ENCODE measurements at places on chromosomes 4 and X.

GRCh38 chr4:47852136-47852535 is 14.3 kb upstream of the CORIN start:
- DNase-seq = no peak

DNA sequence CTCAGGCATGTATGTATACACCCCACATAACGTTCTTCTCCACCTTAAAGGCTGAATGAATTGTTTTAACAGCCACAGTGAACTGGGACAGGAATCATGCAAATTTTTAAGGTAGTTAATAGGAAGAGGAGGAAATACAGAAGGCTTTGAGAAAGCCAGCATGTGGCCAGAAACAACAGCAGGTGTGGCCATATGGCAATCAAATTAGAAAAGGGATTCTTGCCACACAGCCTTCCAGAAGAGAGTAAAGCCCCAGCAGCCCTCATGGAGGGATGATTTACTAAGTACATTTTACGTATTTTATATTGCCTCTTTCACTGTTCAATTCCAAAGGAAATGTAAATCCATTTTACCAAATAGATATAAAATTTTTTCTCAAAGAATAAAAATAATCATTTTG is 792.2 kb downstream of the ADGRL3 start:
- no peak for DNase-seq

DNA sequence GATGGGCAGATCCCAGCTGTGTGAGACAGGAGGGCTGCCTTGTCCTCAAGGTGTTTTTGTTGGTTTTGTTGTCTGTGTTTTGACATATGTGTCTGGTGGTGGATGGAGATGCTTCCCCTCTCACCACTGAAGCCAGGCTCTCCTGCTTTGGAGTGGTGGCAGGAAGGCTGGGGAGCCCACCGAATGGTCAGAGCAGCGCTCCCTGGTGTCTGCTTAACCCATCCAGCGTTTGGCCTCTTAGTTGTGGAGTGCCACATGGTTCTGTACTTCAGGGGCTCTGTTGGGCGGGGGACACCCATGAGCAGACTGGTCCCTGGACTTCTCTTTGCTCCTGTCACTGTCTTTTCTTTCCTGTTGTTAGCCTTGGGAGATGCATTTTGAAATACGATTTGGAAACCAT is 51.9 kb downstream of the DLG3 start:
- no peak for DNase-seq

GRCh38 chr4:147821555-147821954 is 89.7 kb downstream of the ARHGAP10 start:
- DNase-seq = no peak

DNA sequence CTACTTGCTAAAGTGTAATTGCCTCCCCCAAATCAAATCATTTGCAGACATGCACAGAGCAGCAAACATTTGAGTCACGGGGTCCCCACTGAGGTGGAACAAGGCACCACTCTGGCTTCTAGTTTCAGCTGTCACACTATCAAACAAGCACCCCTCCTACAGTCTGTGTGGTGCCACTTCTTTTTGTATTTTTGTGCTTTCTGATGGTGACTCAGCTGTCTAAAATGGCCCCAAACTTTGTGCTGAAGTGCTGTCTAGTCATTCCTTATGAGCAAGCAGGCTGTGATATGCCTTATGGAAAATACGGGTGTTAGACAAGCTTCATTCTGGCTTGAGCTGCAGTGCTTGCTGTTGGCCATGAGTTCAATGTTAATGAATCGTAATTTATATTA is 15.4 kb downstream of the IGFBP7 start:
- no peak for DNase-seq

- no peak for DNase-seq
These were observed 96.4 kb upstream of the SMIM10 start for GRCh38 chrX:134894373-134894895.

- DNase-seq = no peak
These were observed 618.6 kb upstream of the CPEB2 start for GRCh38 chr4:14383652-14384051.

- no peak for DNase-seq
These were observed 9.8 kb upstream of the TIGD2 start for GRCh38 chr4:89101256-89102161.

DNA sequence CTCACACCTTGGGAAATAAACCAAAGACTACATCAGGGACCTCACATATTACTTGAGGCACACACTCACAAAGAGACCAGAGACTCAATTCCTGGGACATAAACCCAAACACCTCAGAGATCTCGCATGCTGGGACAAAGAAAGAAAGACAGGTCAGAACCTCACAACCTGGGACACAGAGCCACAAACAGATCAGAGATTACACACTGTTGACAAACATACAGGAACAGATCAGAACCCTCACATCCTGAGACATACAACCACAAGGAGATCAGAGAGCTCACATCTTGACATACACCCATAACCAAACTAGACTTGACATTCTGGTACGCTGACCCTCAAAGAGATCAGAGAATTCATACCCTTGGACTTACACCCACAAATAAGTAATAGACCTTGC is 17.3 kb downstream of the SUV39H1 start:
- no peak for DNase-seq

- no peak for DNase-seq
These were observed 118.3 kb upstream of the ATOH1 start for GRCh38 chr4:93710101-93710846.

- peak; percentile 72 for DNase-seq
These were observed 6.3 kb downstream of the MXD4 start for GRCh38 chr4:2255501-2256155.

GRCh38 chr4:181971411-181971810 is 271.8 kb upstream of the TENM3 start:
- no peak for DNase-seq

GRCh38 chr4:84848432-84848831 is 118.1 kb downstream of the WDFY3 start:
- DNase-seq = no peak

- DNase-seq = peak; percentile 74
These were observed 191.6 kb upstream of the ANKRD50 start for GRCh38 chr4:124903995-124904722.

GRCh38 chr4:182955411-182955810 is 38.2 kb upstream of the DCTD start:
- DNase-seq = no peak

DNA sequence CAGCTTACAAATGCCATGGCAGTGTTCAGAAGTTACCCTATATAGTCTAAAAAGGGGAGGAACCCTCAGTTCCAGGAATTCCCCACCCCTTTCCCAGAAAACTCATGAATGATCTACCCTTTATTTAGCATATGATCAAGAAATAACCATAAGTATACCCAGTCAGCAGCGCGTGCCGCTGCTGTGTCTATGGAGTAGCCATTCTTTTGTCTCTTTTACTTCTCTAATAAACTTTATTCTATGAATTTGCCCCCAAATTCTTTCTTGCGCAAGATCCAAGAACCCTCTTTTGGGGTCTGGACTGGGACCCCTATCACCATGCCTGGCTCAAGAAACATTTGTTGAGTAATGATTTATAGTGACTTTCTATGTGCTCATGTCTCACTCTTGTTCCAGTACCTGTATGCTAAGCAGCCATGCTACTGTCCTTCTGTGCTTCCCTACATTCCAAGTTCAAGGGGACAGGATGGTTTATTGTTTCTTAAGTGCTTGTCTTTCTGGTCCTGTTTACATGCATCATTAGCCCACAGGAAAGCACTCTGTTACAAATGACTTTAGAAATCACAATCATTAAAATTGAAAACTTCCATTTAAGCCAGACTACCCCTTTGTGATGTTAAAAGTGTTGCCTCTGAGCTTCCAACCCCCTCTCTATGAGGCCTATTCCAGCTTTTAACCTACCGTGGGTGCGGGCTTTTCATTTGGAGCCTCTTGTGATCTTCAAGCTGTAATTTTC is 63.4 kb upstream of the S100G start:
- no peak for DNase-seq

- no peak for DNase-seq
These were observed 12.4 kb upstream of the ARHGAP36 start for GRCh38 chrX:131045726-131046125.

GRCh38 chr4:10731690-10732089 is 47.1 kb upstream of the CLNK start:
- DNase-seq = no peak

- no peak for DNase-seq
These were observed 222.2 kb downstream of the KCNIP4 start for GRCh38 chr4:21726255-21726815.

DNA sequence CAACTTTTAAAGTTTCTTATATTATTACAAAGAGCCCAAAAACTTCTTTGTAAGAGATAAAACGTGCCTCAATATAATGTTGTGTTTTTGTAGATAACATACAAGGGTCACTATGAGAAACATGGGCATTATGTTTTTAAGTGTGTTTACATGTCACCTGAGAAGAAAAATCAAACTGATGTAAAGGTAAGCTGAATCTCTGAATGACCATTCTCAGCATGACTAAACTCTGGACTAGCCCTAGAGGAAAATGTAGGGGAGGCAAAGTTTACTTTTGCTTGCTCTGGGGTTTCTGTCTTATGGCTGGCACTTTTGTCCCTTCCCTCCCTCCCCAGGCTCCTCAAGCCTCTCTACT is 6.8 kb downstream of the MEPE start:
- no peak for DNase-seq

DNA sequence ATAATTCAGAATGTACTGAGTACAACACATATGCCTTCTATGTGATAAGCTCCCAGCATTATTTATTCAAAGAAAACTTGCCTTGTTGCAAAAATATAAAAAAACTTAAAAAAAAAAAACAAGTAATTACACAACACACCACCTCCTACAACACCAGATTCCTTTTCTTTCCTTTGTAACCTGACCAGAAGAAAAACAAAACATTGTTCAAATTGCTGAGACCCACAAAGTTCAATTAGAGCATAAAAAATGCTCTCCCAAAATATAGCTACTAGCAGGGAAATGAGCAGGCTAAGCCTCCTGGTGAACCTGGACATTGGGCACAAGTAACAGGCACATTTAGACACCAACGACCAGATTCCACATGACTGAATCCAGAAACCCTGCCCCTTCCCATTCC is 38.3 kb downstream of the MECP2 start:
- no peak for DNase-seq

DNA sequence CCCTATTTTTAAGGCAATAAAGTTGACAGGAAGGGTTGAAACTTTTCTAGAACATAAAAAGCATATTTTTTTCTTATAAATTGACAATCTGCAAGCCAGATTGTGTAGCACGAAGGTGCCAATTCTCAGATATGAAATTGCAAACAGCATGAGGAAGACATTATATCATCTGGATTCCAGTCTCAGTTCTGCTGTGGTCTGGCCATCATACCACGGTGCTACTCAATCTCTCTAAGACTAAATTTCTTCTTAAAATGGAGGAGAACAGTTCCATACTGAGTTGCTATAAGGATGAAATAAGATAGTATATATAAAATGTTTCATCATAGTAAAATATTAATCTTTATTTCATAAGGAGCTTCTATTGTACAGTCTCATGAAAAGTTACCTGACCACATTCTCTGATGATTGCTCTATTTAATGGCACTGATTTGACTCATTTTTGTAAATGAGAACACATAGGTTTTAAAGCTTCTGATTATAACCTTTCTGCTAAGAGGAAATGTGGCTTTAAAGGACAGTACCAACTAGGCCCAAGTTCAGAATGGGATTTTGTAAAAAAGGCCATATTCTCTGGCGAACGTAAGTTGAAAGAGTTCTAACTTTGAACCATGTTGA is 127.9 kb downstream of the SHROOM3 start:
- no peak for DNase-seq

DNA sequence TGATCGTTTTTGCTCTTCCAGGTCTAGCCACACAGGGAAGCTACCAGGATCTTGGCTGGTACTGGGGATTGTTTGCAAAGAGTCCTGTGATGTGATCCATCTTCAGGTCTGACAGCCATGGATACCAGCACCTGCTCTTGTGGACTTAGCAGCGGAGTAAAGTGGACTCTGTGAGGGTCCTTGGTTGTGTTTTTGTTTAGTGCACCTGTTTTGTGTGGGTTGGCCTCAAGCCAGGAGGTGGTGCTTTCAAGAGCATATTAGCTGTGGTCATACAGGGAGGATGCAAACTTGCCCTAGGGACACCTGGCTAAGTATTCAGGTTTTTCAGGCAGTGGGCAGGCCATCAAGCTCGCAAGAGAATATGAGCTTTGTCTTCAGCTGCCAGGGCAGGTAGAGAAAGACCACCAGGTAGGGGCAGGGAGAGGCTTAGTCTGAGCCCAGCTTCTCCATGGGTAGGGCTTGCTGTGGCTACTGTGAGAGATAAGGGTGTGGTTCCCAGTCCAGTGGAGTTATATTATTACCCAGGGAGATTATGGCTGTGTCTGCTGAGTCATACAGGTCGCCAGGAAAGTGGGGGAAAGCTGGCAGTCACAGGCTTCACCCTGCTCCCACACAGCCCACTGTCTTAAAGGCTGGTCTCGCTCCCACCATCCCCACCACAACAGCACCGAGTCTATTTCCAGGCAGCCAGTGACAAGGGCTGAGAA is 293.7 kb downstream of the PCDH18 start:
- DNase-seq = no peak

GRCh38 chr4:174521800-174522182 is 497 bp downstream of the HPGD start:
- DNase-seq = peak; percentile 63

DNA sequence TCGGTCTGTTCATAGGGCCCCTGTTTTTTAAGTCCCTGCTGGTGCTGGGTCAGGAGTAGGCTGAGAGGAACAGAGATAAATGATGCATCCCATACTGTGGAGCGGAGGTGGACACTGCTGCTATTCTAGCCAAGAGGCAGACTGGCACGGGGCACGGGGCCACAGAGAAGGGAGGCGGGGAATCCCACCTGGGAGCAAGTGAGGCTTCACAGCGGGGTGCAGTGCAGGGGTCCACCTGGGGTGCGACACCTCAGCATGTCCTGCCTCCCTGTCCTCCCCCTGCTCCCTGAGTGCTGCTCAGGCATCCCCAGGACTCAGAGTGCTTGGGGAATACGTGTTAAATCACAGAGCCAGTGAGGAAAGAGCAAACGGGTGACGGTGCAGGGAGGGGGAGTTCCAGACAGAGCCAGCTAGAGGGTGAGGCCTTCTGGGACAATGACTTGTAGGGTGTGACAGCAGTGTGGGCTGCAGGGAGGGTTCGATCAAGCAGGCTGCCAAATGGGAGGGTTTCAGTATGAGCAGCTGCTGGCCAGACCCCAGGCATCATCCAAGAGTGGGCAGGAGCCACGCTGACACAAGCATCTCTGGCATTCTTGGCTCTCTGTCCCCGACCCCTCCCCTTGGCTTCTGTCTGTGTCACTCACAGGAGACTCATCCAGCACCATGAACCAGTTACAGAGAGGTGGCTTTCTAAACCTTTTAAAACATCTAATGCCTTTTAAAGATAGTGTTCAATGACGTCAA is 13.7 kb upstream of the HTRA3 start:
- peak; percentile 83 for DNase-seq

Measured in left forelimb (tissue), 1 donor.